Kasumi-1 (cell line): ENCODE measurements at places on chromosomes 1 and 21.

GRCh38 chr1:172494166-172494565 is 38.8 kb upstream of the SUCO start:
- DNase-seq, result no peak

- DNase-seq, result no peak
Observed at GRCh38 chr21:27519361-27519760, 552.5 kb upstream of the ADAMTS5 start.

- no peak for DNase-seq
Observed at GRCh38 chr1:1162597-1163537, 10.8 kb upstream of the TTLL10 start.

DNA sequence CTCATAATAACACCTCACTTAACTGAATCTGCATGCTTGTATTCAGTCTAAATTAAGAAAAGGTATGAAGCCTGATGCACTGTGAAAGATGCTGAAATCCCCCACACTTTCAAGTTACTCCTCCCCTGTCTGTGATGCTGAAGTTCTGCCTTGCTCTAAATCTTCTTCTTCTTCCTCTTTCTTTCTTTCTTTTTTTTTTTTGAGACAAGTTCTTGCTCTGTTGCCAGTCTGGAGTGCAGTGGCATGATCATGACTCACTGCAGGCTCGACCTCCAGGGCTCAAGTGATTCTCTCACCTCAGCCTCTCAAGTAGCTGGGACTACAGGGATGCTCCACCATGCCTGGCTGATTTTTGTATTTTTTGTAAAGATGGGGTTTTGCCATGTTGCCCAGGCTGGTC is 231.0 kb upstream of the B3GALT2 start:
- DNase-seq, result no peak

DNA sequence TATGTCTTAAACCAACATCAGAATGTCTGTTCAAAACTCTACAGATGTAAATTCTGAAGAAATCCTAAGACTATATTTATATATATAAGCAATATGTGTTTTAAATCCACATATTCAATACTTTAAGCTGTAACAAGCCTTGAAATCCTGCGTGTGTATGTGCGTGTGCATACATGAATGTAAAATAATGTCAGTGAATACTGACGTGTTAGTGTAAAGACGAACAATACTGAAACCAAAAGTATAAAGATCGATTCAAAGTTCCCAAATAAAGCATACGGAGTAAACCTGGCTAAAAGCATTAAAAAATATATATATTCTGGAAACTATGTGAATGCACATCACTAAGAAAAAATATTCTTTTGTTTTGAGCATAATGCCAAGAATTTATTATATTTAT is 668.6 kb upstream of the NCAM2 start:
- DNase-seq, result no peak

GRCh38 chr1:57162607-57163261 is 196.9 kb upstream of the C8B start:
- no peak for DNase-seq

DNA sequence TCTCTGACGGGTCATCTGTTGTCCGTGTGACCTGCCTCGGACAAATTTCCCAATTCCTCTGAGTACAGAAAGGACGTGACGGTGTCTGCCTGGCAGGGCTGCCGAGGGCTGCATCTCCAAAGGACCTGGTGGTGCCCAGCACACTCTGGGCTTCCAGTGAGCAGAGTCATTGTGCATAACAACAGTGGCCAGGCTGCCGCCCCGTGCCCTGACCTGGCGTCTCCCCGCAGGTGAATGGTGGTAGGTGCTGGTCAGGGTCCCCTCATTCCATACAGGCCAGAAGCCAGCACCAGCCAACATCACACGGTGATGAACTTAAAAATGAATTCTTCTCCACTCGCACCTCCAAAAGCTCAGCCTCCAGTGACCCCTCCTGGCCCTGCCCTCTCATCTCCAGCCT is 28.2 kb downstream of the PRDM16 start:
- no peak for DNase-seq

- DNase-seq, result no peak
Observed at GRCh38 chr1:230230948-230231773, 164.1 kb downstream of the GALNT2 start.

GRCh38 chr1:97581614-97582051 is 339.2 kb downstream of the DPYD start:
- no peak for DNase-seq

DNA sequence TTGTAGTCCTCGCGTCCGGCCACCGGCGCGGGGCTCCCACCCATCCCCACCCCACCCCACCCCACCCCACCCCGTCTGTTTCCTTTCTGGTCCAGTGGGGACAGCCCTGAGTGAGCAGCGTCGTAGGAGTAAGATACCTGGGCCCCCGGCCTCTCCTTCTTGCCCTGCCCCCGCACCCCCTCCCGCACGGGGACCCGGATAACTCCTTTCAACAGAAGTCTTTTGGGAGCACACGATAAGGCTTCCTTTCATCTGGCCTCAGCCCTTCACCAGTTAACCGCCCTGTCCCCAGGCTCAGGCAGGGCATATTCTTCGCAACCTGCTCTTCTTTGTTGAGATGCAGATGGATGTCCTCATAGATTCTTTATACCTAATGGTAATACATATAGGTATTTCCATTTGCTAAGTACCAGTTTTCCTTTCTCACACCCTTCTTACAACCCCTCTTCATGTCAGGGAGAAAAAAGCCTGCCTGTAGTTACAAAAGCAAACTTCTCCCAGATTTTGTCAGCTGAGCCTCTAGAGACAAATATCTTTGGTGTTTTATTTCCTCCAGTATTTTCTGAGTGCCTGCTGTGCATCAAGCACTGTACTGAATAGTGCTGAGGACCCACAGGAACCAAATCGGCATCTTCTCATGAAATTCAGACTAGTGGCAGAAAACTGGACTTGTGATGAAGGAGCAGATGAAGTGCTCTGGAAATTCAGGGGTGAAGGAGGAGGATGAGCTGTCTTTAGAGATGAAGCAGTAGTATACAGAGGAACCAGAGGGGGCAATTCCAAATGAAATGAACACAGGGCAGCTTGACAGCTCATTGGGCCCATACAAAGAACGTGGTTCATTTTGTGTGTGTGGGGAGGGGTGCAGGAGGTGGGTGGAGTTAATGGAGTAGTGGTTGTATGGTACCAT is 33.6 kb downstream of the SLC2A1 start:
- no peak for DNase-seq

DNA sequence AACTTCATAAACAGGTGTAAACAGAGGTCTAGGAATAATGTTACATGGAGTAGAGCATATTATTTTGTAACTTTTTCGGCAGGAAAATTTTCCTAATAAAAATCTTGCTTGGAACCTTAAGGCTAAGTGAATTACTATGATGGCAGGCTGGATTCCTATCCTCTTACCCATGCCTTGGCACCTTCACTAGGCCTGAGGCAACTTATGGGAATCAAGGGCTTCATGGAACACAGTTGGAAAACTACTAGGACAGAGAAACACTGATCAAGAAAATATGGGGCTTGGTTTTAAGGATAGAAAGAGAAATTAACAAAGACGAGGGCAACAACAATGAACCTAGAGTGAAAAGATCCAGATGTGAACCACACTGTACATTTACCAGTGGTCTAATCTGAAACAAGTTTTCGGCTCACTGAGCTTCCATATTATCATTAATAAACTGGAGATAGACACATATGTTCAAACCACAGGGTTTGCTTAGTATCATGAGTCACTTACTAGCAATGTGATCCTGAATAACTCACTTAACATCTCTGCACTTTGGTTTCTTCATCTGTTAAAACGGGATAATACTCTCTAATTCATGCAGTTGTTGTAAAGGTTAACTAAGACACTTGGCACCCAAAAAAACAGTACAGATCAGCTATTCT is 68.5 kb downstream of the GPATCH2 start:
- DNase-seq, result no peak

GRCh38 chr21:17796037-17796403 is 23.1 kb downstream of the C21orf91 start:
- no peak for DNase-seq

DNA sequence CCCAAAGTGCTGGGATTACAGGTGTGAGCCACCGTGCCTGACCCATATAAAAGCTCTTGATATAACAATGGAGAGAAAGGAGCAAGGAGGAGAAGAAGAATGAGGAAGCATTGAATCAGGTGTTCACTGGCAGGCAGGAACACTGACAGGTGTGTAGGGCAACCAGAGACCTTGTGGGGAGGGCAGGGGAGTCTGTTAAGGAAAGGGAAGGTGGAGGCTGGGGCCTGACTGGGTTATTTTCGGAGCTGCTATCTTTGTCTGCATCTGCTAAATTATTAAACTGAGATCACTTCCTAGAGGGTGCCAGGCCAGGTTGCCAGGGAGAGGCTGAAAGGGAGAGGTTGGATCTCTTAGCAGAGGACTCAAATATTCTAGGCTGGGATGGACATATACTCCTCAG is 6.8 kb upstream of the TRNP1 start:
- no peak for DNase-seq

DNA sequence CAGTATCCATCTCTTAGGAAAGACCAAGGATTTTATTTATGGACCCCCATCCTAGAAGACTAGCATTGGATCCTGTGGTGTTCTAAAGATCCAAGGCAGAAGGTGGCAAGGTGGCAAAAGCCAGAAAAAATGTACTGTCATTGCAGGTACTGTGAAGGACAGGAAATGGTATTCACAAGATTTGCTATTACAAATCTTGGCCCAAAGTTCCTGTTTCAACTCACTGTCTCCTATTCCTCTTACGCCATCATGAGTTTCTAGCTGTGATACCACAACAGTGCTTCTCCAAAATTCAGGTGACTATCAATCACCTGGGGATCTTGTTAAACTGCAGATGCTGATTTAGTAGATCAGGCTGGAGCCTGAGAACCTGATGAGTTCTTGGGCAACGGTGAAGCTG is 21.4 kb downstream of the ACP6 start:
- no peak for DNase-seq

GRCh38 chr1:77589231-77589630 is 93.2 kb downstream of the ZZZ3 start:
- no peak for DNase-seq

DNA sequence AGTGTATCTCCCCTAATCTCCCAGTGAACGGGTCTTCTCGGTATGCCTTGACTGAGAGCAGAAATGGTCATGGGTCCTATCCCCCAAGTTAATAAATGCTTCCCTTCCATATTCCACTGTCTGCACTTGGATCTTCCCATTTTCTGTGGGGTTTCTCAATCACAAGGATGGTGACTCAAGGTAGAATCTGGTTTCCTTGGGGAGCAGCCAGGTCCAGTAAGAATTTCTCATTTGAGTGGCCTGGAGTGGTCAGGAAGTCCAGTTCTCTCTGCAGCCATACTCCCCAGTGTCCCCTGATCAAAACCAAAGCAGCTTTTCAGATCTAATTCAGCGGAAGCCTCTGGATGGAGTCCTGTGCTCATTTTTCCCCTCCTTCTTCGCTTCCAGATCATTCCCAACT is 14.8 kb upstream of the SLC27A3 start:
- DNase-seq, result no peak

- DNase-seq, result no peak
Observed at GRCh38 chr1:24091971-24092482, 19.9 kb downstream of the MYOM3 start.
